Naive thymus-derived CD8-positive, alpha-beta T cell (primary cell): ENCODE measurements at places on chromosomes 1 and 21.

- DNase-seq, result no peak
Measured at GRCh38 chr1:46517010-46517600, 27.5 kb downstream of the DMBX1 start.

GRCh38 chr1:27666791-27667254 lies 5.2 kb downstream of the IFI6 start:
- no peak for DNase-seq

DNA sequence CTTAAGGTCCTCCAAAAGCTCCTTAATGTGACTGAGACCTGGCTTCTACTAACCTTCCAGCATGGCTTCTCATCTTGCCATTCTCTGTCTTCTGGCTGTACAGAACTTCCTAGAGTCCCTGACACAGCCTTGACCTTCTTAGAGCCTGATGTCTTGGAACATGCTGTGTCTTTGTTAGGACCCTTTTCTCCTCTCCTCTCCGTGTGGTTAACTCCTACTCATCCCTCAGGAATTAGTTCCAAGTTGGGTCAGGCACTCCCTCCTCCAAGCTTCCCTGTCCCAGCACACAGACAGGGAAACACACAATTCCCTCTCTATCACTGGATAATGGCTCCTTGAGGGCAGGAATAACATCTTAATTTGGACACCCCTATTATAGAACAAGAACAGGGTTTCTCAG lies 275.4 kb upstream of the USP24 start:
- DNase-seq, result no peak

DNA sequence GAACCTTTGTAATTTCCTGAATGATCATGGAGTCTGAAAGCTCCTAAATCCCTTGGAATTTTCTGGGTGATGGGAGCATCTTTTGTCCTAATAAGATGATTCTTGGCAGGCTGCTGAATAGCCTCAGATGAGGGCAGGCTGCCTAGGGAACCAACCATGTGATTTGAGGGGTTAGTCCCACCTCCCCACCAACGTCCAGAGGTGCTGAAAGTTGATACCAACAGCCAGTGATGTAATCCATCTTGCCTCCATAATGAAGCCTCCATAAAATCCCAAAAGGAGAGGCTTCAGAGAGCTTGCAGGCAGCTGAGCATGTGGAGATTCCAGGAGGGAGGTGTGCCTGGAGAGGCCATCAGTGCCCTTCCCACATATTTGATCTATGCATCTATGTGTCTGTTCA lies 43.7 kb downstream of the GTF2B start:
- DNase-seq, result no peak

- no peak for DNase-seq
Measured at GRCh38 chr1:79587229-79587628, 580.7 kb upstream of the ADGRL4 start.

DNA sequence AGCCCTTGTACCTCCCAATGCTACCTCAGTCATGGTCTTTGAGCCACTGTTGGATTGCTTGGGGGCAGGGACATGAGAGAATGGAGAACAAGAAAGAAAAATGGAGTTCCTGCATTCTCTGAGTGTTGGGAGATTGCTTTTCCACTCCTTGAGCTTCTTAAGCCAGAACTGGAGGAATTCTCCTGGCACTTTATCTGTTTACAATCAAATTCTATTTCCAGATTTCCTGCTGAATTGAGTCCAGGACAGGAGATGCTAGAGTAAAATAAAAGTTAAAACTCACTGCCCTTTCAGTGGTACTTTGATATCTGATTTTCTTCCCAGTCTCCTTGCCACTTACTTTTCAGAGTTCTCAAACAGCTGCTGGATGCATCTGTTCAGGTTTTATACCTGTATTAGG lies 24.4 kb upstream of the DEPDC1 start:
- no peak for DNase-seq

- DNase-seq, result no peak
Measured at GRCh38 chr1:154730259-154730658, 122.3 kb upstream of the ADAR start.

DNA sequence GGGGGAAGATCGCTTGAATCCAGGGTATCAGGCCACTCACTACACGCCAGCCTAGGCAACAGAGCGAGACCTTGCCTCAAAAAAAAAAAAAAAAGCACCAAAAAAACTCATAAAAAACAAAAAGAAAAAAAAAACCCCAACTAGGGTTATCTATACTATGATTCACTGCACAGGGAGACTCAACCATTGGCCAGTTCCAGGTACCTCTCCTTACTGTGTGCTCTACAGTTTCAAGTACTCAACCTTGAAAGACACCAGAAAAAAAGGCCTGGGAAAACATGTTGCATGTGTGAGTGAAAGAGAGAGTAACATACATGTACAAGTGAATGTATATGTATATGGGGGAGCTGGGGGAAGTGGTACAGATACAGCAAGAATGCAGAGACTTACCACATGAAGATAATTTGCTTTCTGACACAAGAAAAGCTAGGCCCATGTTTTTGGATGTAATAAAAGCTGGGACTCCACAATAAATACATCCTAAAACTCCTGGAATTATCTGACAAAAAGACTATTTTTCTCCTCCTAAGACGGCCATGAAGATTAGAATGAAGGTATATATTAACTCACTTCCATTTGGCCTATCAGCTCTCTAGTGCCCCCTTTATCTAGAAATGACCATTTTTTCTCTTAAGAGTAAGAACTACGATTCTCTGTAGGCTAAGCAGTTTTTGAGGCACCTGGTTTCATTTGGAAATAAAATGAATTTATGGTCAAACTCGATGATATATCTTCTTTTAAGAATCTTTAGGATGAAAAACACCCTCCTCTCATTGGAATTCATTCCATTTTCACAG lies 52.2 kb downstream of the SLC27A3 start:
- DNase-seq, result no peak

- DNase-seq, result no peak
Measured at GRCh38 chr1:200708769-200709168, 29.9 kb upstream of the CAMSAP2 start.

DNA sequence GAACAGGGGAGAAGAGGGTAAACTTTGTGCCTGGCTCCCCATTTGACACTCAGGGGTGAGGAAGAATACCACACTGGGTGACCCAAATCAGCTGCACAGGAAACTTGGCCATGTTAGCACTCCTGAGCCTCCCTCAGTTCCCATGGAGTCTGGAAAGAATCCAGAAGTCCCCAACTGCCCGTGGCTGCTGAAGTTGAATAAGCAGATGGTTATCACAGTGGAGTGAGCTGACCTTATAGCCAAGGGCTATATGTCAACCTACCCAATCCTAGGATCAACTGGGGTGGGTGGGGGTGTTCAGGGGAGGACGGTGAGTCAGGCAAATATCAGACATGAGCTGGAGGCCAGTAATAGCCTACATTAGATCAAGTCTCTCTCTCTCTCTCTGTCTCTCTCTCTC lies 20.4 kb downstream of the KCNH1 start:
- DNase-seq, result no peak

GRCh38 chr1:86527306-86527705 lies 19.6 kb upstream of the CLCA4 start:
- no peak for DNase-seq
